Right lung (tissue), 10 donors: ENCODE measurements at places on chromosomes 7 and 10.

DNA sequence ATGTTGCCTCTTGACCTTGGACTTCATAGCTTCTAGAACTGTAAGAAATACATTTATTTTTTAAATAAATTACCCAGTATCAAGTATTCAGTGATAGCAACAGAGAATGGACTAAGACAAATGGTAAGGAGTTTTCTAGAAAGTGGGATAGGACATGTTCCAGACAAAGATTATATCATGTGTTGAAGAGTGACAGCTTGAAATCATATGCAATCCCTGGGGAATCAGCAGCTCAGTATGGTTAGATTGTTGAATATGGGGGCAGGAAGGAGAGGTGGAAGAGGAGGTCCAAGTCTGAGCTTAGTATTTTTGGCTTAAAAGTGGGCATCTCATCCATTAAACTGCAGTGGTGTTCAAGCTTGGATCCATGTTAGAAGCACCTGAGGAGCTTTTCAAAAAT, 74.1 kb downstream of the ENTPD1 start:
- DNase-seq = no peak

DNA sequence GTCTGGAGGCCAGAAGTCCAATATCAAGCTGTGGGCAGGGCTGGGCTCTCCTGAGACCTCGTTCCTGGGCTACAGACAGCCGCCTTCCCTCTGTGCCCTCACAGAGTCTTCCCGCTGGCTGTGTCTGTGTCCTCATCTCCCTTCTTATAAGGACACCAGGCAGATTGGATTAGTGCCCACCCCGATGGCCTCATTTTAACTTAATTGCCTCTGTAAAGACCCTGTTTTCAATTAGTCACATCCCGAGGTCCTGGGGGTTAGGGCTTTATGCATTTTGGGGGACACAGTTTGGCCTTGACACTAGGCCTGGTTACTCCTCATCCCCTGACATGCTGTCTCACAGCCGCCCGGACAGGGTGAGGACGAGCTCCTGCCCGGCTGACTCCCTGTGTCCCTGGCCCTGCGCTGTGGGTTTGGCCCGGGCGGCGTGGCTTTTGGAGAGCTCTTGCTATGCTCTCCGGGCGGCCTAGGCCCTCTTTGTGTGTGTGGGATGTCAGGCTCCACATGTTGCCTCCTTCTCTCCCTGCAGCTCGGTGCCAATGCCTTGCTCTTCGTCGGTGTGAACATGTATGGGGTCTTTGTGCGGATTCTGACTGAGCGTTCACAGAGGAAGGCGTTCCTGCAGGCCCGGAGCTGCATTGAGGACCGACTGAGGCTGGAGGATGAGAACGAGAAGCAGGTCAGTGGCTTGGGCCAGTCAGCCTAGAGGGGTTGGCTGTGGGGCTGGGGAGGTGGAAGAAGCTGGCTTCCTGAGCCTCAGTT, 18.2 kb downstream of the ADCY1 start:
- no peak for DNase-seq

GRCh38 chr7:114930107-114930661, 8.3 kb downstream of the MDFIC start:
- DNase-seq = no peak

GRCh38 chr7:48274662-48275061, 103.4 kb downstream of the ABCA13 start:
- no peak for DNase-seq
